ENCODE measurements at places on chromosomes 16 and 17. TPM values are rescaled to one million over a fixed set of nuclear protein-coding genes. Genes with fewer than 3 reads are reported as not detected.

Gene PRR14
- 10.5 TPM for total RNA-seq

Gene PYY
- total RNA-seq, result not detected

Gene CACNG5
- total RNA-seq, result not detected

Gene WNT3
- total RNA-seq, result 11.9 TPM

Gene TNP2
- not detected for total RNA-seq

Gene EPN3
- total RNA-seq, result not detected

Gene SLC16A5
- total RNA-seq, result not detected

Gene TOX3
- total RNA-seq, result 18.6 TPM

Gene CPHXL2
- total RNA-seq, result not detected

Gene KRT39
- not detected for total RNA-seq

Gene CCL16
- total RNA-seq, result not detected

Gene PRR29
- total RNA-seq, result not detected

Gene MFAP4
- 82.5 TPM for total RNA-seq

Gene PLXDC1
- 0.06 TPM for total RNA-seq

Gene MAFG
- 27.3 TPM for total RNA-seq

Gene SOX15
- 0.10 TPM for total RNA-seq

Gene RND2
- total RNA-seq, result 0.68 TPM

Gene NEUROD2
- 0.20 TPM for total RNA-seq

Gene PRR11
- 77.8 TPM for total RNA-seq

Gene CA4
- total RNA-seq, result not detected

Gene TVP23C
- total RNA-seq, result 1.4 TPM

Gene ZG16B
- not detected for total RNA-seq

Gene DOC2A
- not detected for total RNA-seq

Gene PNMT
- total RNA-seq, result not detected

Gene ITGAL
- total RNA-seq, result not detected

Gene SPECC1
- total RNA-seq, result 167 TPM

Gene KIF18B
- total RNA-seq, result 36.3 TPM

Gene ANKRD40CL
- not detected for total RNA-seq

Gene LGALS9B
- not detected for total RNA-seq

Gene TNS4
- total RNA-seq, result not detected

Gene AANAT
- total RNA-seq, result 0.58 TPM

Gene TAC4
- total RNA-seq, result not detected

Gene TNFRSF13B
- total RNA-seq, result not detected

Gene PGP
- total RNA-seq, result 13.1 TPM

Gene KAT2A
- total RNA-seq, result 23.5 TPM

Gene MYH3
- 1.4 TPM for total RNA-seq

Gene CLEC10A
- not detected for total RNA-seq

Gene FAM20A
- 0.86 TPM for total RNA-seq

Gene MEOX1
- total RNA-seq, result 44.6 TPM

Gene CFAP97D1
- not detected for total RNA-seq

Gene CRHR1
- not detected for total RNA-seq

Gene NLRC3
- 0.05 TPM for total RNA-seq

Gene TMEM107
- 13.0 TPM for total RNA-seq

Gene PIGS
- total RNA-seq, result 41.8 TPM

Gene TMC7
- 0.43 TPM for total RNA-seq

Gene DBNDD1
- 14.4 TPM for total RNA-seq

Gene ZP2
- not detected for total RNA-seq

Gene ABI3
- 3.4 TPM for total RNA-seq

Gene PYDC1
- not detected for total RNA-seq

Gene LPO
- not detected for total RNA-seq

Gene TCAP
- total RNA-seq, result 0.73 TPM

Gene TMEM235
- 0.10 TPM for total RNA-seq

Gene TBC1D3L
- 5.6 TPM for total RNA-seq
